ENCODE measurements at places on chromosomes 13 and 19. TPM values are rescaled to one million over a fixed set of nuclear protein-coding genes. Genes with fewer than 3 reads are reported as not detected.

- DNase-seq: no peak
These were observed 1264.6 kb downstream of the PCDH9 start for GRCh38 chr13:65965501-65965900.

Gene TEX29
- total RNA-seq: not detected

GRCh38 chr19:38135150-38135998 lies 88.6 kb downstream of the DPF1 start:
- no peak for DNase-seq

DNA sequence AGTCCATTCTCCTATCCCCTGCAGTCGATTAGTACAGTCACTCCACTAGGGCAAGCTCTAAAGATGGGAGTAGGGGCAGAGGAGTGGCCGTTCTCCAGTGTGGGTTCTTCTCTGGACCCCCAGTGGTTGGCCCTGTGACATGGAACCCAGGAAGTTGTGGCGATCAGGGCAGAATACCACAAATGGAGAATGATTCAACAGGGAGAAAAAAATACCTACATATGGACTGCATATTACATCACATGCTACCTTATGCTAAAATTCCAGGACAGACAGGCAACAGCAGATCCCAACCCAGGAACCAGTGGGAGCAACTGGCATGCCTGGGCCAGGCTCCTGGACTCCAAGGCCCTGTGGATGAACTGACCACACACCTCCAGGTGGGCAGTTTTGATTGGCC lies 20.4 kb downstream of the POU2F2 start:
- DNase-seq: no peak

- DNase-seq: no peak
These were observed 81.6 kb downstream of the DPF1 start for GRCh38 chr19:38142176-38143035.

DNA sequence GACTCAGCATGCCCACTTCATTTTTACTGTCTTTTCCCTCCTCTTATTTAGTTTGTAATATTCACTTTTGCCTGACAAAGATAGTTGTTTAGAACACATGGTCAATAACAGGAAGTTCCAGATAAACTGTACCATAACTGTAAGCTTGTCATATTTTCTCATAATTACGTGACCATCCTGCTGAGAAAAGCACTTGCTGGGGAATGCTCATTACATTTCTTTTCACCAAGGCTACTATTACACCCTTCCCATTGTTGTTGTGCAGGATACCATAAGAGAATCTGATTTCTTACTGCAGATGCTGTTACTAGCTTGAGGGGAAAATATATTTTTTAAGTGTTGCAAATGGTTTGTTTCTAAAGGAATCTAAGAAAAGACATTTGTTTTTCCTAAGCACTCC lies 111.7 kb upstream of the SLITRK6 start:
- no peak for DNase-seq

- DNase-seq: no peak
These were observed 158.7 kb upstream of the GPR12 start for GRCh38 chr13:26919311-26919710.

GRCh38 chr13:39956036-39956435 lies 300.6 kb downstream of the COG6 start:
- DNase-seq: no peak

DNA sequence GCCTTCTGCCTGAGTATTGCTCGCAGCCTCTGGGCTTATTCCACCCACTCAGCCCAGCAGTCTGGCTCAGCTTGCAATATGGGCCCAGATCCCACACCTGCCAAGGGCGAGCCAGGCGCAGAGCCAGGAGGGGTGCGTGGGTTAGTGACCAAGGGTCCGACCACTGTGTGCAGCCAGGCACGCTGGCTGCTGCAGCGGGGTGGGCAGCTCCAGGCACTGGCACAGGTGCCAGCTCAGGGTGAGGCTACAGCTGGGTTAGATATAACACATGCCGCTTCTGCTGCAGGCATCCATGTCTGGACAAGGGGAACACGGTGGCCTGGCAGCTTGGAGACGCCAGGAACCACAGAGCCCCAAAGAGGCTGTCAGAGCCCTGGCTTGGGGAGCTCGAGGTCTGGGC lies 12.6 kb upstream of the URAD start:
- no peak for DNase-seq

Gene S1PR4
- 0.33 TPM for total RNA-seq

DNA sequence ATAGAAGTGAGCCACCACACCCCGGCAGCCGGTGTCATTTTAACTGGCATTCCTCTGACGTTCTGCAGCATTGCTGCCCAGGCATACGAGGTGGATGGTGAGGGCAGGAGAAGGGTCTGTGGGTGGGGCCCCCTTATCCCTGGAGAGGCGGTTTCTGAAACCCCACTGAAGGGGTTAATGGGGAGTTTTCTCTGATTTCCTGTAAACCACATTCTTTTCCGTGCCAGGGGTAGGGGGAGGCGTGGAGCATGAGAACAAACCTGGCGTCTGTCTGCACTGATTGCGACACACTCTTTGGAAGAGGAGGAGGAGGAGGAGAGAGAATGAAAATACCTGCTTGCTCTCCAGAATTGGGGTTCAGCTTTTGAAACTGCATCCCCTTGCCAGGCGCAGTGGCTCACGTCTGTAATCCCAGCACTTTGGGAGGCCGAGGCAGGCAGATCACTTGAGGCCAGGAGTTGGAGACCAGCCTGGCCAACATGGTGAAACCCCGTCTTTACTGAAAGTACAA lies 2.7 kb upstream of the C3 start:
- DNase-seq: no peak

Gene FFAR3
- not detected for total RNA-seq

Gene PHF11
- total RNA-seq: 8.8 TPM

GRCh38 chr13:74966275-74966674 lies 515.7 kb downstream of the TBC1D4 start:
- no peak for DNase-seq

- DNase-seq: no peak
These were observed 4.5 kb downstream of the ZNF507 start for GRCh38 chr19:32349724-32350470.

Gene GATAD2A
- total RNA-seq: 67.4 TPM

DNA sequence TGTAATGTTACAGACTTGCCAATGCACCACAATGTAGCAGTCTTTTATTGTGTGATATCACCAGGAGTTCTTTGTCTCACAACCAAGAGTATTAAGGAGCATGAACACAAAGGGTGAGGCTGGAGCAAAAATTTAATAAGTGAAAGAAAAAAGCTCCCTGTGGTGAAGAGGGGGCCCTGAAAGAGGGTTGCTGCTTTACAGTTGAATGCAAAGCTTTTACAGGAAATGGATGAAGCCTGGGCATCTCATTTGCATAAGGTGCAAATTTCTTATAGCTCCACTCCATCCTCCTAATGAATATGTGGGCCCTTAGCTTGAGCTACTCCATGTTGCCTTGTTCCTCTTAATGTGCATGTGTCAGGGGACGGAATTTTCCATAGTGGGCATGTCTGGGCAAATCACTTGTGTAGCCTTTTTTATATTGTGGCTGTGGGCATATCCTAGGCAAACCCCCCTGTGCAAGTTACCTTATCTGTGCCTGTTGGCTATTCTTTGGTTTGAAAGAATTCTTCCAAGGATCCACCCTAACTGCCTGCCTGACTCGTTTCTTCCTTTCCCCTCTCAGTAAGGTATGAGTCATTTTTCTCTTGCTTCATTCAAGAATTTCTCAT lies 45.3 kb upstream of the TRPC4 start:
- no peak for DNase-seq

DNA sequence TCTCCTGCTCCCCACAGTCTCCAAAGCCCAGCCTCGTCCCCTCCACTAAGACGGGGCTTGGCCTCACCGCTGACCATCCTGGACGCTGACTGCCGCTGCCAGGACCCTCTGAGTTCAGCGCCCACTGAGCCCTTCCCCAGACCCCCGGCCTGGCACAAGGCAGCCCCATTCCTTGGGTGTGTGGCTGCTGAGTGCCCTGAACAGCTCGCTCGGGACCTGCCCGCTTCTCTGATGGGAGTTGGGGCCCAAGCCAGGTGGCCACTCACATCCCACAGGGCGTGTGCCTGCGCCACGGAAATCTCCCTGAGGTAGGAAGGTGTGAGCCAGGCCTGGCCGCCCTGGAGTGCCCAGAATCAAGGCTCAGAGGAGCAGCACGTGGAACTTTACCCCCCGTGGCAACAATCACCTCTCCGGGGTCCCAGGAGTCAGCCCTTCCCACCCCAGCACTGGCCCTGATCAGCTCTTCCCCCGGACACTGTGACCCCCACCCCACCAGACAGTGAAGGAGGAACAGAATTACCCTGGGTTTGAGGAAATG lies 20.8 kb downstream of the C13orf46 start:
- DNase-seq: no peak

Gene PINLYP
- 2.3 TPM for total RNA-seq

DNA sequence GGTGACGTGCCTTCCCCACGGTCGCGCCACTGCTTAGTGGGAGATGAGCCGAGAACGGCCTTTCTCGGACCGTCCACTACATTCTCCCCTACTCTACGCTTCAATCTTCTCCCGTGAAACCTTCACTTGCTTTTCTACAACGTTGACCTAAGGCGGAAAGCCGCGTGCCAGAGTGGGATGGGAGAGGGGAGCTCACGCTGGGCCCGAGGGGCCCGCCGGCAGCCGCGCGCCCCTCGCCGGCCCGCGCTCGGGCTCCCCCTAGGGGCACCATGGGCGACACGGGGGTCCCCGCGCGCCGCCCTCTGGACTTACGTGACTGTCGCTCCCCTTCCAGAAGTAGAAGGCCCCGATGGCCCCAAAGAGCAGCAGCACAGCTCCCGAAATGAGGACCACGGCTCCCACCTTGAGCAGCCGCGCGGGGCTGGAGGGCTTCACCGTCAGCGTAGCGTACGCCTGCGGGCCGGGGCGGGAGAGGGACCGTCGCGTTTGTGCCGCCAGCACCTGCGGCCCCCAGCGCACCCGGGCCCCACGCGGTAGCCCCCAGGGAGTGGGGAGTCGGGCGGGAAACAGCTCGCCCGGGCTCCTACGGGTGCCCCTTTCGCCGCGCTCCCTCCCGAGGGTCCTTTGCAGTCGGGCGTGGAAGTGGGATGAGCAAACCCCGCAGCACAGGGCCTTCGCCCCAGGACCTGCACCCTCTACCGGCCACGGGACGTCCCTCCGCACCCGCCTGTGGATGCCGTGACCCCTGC lies 727 bp downstream of the CNMD start:
- no peak for DNase-seq

DNA sequence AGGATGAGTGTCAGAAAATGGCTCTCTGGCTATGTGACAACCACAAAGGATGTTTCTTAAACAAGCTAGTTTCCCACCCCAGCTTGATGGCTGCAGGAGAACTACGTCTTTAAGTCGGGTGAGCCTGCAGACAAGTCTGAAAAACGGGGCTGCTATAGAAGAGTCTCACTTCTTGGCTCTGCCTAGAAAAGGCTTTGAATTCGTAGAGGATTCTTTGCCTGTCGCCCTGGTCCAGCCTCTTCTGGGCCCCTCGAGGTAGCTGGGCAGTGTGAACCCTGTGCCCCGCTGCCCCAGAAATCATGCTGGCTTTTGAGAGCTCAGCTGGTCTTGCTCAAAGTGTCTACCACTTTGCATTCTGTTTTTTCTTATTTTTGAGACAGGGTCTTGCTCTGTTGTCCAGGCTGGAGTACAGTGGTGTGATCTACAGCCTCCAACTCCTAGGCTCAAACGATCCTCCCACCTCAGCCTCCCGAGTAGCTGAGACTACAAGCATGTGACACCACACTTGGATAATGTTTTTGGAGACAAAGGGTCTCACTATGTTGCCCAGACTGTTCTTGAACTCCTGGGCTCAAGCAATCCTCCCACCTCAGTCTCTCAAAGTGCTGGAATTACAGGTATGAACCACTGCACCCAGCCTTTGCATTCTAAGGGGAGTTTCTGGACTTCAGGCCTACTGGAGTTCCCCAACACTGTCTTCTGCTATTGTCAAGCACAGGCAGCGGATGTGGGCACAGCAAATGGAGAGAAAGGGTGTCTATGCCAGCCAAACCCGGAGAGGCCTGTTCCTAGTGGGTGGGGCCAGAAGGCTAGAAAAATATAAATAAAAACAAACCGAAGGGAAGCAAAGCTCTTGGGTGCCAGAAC lies 6.5 kb downstream of the CEBPA start:
- DNase-seq: no peak
